ENCODE measurements at places on chromosomes 13 and 19.

DNA sequence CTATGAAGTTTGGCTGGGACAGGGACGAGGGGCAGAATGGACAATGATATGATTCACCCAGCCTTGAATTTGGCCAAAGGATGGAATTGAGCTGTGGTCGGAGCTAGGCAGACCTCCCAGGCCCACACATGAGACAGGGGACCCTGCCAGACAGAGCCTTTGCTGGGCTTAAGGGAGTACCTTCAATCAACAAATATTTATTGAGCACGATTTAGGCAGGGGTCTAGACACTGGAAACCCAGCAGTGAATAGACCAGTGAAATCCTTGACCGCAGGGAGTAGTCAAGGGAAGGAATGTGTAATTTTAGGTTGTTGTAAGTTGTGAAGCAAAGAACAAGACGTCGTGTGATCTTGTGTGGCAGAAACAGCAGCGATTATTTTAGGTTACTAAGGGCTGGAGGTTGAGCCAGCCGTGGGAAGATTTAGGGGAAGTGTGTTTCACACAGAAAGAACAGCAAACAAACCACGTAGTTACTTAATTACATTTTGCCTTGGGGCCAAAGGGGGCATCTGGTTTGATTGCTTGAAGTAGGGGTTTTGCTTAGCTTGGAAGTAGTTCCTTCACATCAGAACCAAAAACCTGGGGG lies 16.9 kb upstream of the AP1M2 start:
- DNase-seq = no peak

DNA sequence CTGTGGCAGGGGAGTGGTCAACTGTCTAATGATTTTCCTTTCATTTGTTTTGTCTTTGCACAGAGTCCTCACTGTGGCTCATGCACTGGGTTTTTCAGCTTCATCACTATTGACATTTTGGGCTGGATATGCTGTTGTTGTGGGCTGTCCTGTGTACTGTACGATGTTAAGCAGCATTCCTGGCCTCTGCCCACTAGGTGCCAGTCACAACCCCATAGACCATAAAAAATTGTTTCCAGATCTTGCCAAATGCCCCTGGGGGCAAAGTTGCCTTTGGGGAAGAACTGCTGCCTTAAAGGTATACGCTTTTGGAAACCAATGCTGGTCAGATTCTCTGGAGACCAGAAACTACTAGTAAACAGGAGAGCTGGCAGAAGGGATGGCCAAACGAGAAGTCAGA lies 310.4 kb downstream of the SPRY2 start:
- no peak for DNase-seq

- peak; percentile 95 for DNase-seq
Observed at GRCh38 chr19:35115177-35115951, at the start of gene FXYD3. Gene FXYD3, plus strand, starts transcription at chr19:35115823. Its CDS starts 3,554 bp downstream, at chr19:35119377.

DNA sequence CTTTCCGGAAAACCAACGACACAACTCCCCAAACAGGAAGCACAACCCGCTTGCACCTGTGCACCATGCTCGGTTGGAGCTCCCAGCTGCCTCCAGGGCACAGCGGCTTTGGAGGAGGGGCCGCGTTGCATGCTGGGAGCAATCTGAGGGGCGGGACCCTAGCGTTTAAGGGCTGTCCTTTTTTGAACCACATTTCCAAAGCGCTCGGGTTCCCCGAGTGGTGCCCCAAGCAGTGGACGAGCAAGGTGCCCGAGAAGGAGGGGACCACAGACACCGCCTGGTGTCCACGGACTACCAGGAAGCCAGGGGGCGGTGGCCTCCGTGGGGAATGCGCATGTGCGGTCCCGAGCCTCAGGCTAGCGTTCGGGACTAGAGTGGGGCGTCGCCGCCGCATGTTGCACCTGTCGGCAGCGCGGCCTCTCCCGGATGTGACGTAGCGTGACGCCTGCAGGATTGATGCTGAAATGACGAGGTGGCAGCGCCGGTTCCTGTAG lies 11.9 kb upstream of the ZNF57 start:
- no peak for DNase-seq

DNA sequence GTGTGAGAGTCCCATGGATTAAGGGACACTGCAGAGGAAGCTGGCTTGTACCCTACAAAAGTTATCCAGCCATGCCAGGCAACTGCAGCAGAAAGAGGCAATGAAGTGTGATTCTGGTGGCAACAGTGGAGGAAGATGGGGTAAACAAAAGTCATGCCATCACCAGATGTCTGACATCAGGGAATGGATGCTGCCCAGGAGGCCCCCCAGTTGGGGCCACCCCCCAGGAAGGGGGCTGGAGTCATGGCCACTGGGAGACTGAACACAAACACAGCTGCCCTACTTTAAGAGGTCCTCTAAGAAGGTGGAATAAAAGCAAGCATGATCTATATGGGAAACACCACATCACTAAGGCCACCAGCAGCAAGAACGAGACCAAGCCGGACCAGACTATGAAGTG lies 235.3 kb downstream of the KLF12 start:
- DNase-seq = no peak

DNA sequence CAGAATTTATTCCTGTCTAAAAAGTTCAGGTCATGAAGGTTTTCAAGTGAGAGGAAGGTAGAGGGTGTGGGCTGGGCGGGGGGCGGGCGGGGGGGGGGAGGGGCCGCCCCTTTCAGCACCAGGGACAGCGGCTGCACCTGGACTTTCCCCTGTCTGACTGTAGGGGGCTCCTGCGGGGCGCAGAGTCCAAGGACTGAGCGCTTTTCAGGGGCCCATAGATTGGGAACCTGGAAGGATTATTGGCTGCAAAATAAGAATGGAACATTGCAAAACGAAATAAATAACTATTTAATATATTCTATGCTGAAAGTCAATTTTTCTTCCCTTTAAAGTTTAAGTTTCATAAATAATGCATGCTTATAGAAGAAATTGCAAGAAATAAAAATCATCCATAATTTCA lies 8.9 kb upstream of the CYP4F3 start:
- no peak for DNase-seq

- DNase-seq = no peak
Observed at GRCh38 chr13:92717857-92718256, 508.8 kb upstream of the GPC6 start.

GRCh38 chr13:114122591-114123211 lies 9.7 kb downstream of the RASA3 start:
- DNase-seq = no peak

GRCh38 chr19:53015730-53016129 lies 2.0 kb downstream of the ERVV-1 start:
- no peak for DNase-seq

DNA sequence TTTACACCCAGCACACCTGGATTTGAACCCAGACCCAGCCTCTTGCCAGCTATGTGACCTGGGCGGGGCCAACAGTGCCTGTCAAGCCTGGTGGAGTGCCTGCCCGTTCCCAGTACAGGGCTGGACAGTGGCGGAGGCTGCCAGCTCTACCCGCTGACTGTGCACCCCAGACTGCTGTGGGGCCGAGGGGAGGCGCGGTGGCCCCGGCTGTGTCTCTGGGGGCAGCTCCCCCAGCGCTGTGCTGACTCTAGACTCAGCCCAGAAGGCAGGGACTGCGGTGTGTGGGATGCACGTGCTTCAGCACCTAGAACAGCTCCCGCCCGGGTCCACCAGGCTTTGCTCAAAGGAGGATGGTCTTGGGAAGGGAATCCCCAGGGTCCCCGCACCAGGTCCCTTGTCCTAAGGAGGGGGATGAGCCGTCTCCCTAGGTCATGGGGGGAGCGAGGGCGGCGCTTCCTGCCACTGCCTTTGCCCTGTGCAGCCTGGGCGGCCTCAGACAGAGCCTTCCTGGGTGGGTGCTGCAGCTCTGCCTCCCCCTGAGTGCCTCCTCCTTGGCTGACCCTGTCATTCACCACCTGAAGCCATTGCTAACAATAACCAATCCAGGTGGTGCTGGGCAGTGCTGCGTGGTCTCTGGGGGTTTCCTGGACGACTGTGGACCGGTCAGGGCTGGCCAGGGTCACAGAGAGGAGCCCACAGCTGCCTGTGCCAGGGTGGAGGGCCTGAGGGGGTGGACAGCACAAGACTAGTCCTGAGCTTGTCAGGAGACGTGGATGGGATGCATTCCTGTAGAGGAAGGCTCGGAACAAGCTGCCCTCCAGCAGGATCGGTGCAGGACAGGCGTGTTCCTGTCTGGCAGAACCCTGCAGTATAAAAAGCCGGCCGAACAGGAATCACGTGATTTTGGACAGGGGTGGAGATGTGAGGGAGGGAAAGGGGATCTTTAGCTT lies 18.6 kb downstream of the TMEM255B start:
- no peak for DNase-seq

GRCh38 chr13:44196196-44196751 lies 177.3 kb upstream of the SERP2 start:
- DNase-seq = no peak

GRCh38 chr13:76349700-76350099 lies 536.5 kb downstream of the KCTD12 start:
- no peak for DNase-seq

GRCh38 chr13:27182844-27183497 lies 11.4 kb upstream of the USP12 start:
- DNase-seq = no peak

GRCh38 chr13:48043789-48044503 lies 6.4 kb downstream of the NUDT15 start:
- no peak for DNase-seq

GRCh38 chr13:75393839-75394520 lies 88.0 kb downstream of the TBC1D4 start:
- no peak for DNase-seq

DNA sequence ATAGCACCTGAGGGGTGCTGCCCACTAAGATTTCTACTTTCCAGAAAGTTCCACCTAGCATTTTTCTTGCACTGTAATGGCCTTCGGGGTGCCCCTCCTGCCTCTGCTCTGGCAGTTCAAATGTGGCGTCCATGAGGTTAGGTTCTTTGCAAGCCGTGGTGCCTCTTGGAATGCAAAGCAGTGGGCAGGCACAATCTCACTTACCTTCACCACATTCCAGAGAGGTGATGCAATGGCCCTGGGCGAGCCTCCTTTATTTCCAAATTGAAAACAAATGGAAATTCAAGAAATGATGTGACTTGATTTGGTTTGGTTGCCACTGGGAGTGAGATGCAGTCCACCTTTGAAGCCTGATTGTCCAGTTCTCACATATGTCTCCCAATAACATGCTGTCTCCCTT lies 46.9 kb downstream of the FGF9 start:
- no peak for DNase-seq

DNA sequence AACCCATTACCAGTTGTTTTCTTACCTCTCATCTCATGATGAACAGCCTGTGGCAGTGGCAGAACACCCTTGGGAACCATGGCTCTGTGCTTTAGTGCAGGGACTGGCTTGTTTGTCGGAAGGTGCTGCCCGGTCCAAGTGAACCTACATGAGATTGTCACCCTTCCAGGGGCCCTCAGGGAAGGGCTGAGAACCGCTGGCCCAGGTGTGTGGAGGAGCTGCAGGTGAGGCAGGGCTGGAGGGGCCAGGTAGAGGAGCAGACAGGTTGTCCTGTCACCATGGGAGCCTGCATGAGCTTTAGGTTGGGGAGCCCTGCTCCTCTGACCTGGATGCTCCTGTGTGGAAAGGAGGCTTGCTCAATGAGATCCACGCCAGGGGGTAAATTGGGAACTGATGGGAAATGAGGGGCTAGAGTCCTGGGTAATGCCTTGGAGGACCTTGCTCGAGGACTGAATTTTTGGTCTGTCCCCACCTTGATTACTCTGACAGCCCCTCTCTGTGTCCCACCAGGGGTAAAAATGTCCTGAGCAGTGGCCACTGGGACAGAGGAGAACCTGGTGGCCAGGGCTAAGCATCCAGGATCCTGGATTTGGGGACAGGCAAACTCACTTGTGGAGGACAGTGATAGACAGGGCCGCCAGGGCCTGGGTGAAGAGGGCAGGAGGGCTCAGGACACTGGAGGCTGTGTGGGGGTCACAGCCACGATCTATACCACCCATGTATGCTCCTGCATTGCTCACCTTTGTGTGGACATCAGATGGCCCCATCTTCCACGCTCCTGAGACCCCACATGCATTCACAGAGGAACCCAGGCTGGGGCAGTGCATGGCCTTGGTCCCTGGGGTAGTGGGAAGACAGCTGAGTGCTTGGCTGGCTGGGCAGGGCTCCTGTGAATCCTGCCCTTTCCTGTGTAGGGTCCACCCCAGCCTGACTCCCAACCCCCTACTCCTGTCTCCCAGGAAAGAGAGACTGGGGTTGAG lies 24.1 kb upstream of the CEACAM1 start:
- DNase-seq = no peak

- DNase-seq = no peak
Observed at GRCh38 chr13:108315991-108316390, 46.5 kb downstream of the TNFSF13B start.

- no peak for DNase-seq
Observed at GRCh38 chr19:13132471-13133180, 14.6 kb downstream of the NACC1 start.

GRCh38 chr13:22967669-22968068 lies 213.1 kb upstream of the SGCG start:
- DNase-seq = no peak

DNA sequence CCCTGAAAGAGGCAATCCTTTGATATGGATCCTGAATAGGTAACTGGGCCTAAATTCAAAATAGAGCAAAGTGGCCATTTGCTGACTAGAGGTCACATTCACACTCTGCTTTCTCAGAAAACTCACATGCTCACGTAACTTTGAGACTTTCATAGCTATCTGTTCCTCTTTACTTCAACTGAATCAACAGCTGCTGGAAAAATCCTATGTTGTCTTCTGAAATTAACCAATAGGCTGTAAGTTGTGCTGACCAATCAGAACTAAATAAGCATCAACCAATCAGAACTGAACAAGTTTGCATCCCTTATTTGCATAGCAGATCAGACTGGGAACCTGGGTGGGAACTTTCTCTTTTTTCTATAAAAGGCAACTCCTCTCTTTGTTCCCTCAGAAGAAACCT lies 24.0 kb upstream of the TBC1D4 start:
- no peak for DNase-seq

GRCh38 chr13:61151062-61151461 lies 264.6 kb downstream of the PCDH20 start:
- DNase-seq = no peak

GRCh38 chr19:54255105-54255775 lies 1.8 kb downstream of the LILRB5 start:
- DNase-seq = no peak

DNA sequence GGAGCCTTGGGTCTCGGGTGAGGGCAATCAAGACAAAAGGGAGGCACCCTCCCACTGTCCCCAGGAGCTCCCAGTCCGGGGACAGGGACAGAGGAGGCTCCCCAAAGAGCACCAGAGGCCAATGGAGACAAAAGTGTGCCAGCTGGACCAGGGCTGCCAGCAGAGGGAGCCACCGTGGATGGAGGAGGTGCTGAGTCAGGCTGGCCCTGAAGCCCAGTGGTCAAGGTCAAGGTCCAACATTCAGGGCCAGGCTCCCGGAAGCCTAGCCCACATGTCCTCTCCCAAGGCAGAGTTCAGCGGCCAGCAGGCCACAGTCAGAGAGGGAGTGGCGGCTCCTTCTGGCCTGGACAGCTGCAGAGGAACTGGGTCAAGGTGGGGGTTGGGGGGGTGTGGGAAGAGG lies 8.4 kb downstream of the COL5A3 start:
- no peak for DNase-seq

DNA sequence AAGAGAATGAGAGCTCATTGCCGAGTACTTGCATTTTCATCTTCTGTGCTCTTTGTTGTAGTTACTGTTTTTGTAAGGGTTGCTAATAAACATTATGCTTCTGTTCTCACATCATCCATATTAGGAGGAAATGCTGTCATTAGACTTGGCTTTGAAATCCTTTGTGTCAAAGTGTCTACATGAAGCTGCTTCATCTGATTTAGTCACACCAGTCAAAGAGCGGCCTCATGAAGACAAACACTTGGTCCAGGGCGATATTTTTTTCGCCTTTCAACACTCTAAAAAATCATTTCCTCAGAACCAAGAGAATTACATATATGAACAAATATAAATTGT lies 105.0 kb downstream of the SPRY2 start:
- no peak for DNase-seq

Measured in posterior cingulate gyrus (tissue), 11 donors.